ENCODE measurements at places on chromosomes 5 and 9.

DNA sequence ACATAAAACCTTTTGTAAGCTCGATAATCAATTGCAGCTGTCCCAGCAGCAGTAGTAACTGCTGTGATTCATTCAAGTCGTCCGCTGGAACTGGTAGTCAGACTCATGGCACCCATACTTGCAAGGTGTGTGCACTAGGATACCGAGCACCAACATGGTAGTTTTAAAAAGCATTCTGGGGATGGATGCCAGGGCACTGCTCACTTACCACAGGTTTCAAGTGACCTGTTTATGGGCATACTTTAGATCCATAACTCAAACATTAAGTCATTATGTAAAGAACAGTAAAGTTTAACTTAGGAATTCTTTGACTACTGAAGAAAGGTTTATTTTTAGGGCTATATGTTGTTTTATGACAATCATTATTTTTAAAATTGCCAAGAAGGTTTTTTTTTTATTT, 2277.6 kb downstream of the MAT2B start:
- no peak for DNase-seq

DNA sequence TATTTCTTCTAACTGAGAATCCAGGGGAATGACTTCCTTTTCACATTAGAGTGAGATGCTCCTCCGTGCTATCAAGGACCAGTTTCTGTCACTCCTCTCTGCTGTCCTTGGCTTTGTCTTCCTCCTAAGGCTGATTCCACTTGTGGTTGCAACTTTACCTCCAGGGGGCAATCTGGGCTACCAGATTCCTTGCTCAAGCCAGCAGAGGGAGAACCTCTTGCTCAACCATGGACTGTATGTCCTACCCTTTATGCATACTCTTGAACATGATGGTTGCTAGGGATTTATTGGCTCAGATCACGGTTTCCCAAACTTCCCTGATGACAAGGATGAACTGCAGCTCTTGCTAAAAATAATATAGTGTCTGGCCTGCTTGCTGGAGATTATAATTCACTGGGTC, 24.0 kb downstream of the NNT start:
- no peak for DNase-seq

DNA sequence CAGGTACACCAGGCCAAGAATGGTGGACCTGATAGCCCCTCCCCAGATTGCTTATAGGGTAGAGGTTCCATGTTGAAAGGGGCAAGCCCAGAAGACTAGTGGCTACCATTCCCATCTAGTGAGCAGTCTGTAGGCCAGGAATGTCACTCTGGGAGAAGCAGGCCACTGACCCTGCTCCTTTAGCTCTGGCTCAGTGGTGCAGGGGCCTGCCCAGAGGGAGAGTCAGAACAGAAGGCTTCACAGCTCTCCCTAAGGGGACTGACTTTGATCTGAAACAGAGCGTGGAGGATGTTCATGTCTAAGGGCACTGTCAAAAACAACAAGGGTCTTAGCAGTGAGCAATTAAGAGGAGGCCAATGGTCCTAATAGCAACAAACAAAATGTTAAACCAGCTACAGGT, 81.7 kb downstream of the ZNF354C start:
- DNase-seq: no peak

DNA sequence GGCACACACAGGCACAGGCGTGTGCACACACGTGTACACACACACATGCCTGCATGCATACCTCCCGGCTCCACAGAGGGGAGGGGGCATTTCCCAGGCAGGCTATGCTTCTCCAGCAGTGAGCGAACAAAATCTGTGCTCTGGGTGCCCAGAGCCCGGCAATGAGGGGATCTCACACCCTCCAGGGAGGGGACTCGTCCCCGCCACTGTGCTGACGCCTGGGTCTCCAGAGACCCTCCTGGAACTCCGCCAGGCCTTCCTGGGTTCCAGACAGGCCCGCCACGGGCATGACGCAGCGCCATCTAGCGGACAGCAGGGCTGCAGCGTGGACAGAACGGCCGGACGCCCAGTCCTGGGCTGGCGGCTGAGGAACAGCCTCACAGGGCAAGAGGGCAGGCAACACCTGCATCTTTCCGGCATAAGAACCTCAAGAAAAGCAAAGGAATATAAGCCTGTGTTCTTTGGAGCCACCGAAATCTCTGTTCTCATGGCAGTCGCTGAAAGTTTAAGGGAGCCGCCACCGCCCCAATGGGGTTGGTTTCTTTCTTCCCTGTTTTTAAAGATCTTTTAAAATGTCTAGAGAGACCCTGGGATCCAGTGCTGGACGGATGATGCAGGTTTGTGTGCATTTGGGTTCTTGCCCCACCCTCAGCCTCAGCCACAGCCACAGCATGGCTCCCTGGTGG, 135.6 kb upstream of the PPP1R26 start:
- no peak for DNase-seq

DNA sequence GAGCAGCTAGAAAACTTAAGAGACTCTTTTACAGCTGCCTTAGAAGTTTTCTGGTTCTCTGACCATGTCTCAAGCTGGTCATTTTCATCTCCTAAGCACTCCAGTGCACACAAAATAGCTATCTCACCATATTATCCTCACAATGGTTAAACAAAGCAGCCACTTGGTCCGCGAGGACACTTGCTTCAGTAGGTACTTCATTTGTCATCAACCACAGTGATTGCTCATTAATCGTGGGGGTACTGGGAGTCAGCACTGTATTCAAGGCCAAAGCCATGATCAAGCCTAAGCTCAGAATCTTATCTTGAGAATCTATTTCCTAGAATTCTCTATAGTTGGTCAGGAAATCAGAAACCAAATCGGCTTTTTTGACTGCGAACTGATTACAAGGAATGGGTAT, 2.9 kb downstream of the ARL14EPL start:
- DNase-seq: no peak
